Karpas-422 (cell line): ENCODE measurements at places on chromosomes 12 and 14.

DNA sequence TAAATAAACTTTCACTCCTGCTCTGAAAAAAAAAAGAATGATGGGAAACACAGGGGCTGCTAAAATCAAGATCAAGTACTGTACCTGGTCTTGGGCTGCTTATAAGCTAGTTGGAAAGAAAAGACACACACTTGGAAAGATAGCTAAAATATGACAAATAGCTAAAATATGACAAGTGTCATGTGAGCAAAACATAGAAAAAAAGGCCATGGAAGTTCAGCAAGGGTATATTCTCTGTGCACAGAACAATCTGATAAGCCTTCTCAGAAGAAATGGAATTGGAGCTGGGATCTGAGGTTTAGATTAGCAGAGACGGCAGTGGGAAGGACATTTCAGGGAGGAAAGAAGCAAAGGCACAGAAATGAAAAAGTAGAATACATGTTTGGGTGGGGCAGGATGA, 126.2 kb upstream of the PMCH start:
- DNase-seq: no peak

DNA sequence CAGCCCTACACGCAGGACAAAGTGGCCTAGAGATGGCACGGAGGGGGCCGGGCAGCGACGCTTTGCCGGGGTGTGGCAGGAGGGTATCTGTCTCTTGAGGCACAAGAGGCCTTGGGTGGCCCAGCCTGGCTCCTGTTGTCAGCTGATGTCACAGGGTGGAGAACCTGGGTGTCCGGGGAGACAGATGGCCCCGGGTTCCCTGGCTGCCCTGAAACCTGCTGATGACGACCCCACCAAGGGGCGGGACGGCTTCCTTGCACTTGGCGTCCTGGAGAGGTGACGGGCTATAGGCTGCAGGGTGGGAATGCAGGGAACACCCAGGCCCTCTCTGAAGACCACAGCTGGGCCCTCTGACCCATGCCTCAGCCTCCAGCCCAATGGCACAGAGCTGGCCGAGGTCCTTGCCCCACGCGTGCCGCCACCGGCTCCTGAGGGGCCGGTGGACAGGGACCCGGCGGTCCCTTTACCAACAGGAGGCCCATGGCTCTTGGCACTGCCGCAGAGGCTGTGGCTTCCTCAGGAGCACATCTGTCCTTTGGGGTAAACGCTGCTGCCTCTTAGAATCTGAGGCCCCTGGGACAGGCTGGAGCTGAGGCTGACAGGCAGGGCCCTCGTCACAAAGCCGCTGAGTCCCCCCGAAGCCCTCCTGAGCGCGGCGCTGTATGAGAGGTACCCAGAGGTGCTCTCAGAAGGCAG, 16.4 kb downstream of the TRMT61A start:
- no peak for DNase-seq

GRCh38 chr12:68344126-68344525, 12.0 kb upstream of the MDM1 start:
- no peak for DNase-seq

- no peak for DNase-seq
Observed at GRCh38 chr12:47277972-47278448, 198.3 kb upstream of the AMIGO2 start.

GRCh38 chr12:65882486-65882885, 58.2 kb downstream of the HMGA2 start:
- no peak for DNase-seq

DNA sequence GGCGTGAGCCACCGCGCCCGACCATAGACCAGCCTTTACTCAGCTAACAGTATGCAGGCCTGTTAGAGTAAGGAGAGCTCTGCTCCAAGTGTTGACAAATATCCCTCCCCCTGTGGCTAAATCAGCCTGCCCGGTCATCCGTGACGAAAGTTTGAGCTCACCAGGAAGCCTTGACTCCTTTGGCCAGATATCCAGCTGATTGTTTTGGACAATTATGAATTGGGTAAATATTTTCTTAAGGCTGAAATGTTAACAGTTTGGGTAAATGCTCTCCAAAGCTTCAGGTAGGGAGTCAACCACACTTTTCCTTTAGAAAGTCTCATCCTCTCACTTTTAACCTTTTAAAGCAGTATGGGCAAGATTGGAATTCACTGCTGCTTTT, 157.9 kb downstream of the PAWR start:
- no peak for DNase-seq

- DNase-seq: peak; percentile 99
Observed at GRCh38 chr14:54785778-54786770, 116.6 kb downstream of the GCH1 start.

DNA sequence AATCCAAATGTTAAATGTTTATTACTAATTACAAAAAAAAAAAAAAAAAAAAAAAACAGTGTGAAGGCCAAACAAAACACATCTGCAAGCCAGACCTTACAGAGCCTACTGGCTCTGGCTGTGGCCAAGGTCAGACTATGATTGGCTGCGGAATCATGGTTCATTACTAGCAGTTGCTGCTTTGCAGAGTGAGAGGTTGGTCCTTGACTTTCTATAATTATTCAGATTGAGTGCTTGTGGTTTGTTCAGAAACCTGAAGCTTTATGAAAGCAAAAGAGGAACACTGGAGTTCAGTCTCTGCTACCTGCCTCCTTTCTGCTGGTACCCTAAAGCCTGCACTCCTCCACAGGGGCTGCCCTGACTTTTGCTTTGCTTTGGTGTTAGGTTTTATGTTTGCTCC, 550.9 kb downstream of the BCL11B start:
- peak; percentile 60 for DNase-seq
